LHCN-M2 (cell line): ENCODE measurements at places on chromosomes 7 and 10.

GRCh38 chr7:35355199-35355598, 101.3 kb upstream of the TBX20 start:
- DNase-seq, result no peak

DNA sequence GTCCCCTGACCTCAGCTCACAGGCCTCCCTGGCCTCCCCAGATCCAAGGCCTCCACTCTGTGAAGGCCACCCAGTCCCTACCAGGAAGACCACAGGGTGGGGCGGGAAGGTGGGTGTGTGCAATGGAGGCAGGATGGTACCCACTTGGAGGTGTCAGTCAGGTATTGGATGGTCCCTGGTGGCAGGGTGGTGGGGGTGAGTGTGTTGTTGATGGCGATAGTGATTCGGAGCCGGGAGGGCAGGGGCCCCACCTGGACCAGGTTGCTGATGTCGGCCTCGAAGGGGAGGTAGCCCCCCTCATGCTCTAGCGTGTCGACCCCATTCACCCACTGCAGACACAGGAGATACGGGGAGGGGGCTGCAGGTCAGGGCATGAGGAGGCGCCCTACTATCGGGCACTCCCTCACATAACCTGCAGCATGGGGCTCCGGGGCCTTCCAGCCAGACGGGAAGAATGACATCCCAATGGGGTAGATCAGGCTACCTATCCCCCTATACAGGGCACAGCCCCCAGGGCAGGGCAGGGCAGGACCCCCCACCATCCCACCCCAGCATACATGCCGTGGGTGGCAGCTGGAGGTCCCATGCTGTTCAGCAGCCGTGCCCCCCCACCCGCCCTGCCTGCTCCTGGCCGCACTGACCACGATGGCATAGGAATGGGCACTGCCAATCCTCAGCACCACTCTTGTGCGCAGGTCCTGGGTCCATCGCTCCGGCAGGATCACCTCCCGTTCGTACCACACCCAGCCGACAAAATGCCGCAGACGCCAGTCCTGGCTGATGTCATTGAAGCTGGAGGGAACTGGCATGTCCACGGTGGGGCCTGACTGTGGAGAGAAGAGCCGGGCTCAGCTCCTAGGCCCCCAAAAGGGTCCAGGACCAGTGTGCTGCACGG, 2.2 kb downstream of the GUSB start:
- no peak for DNase-seq

- no peak for DNase-seq
These were observed 545.7 kb downstream of the LRMDA start for GRCh38 chr10:75977139-75977538.

- peak; percentile 76 for DNase-seq
These were observed 53.6 kb downstream of the MKLN1 start for GRCh38 chr7:131381069-131381838.

GRCh38 chr7:36079446-36080025, 73.5 kb upstream of the EEPD1 start:
- DNase-seq, result no peak

GRCh38 chr10:71282323-71282680, 36.8 kb upstream of the SLC29A3 start:
- no peak for DNase-seq

DNA sequence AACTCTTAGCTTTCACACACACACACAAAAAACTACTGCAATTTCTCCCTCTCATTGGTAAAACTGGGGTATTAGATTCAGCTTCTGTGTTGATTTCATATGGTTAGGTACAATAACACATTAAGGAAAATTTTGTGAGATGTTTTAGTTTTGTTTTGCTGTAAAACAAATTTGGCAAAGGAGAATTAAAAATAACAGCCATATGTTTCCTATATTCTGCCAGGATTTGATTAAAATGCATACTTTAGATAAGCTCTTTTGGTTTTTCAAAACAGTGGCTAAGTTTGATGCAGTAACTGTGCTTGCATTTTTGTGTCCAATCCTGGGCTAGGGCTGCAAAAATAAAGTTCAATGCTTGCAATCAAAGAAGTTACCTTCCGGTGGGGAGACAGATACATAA, 126.3 kb downstream of the CALCR start:
- DNase-seq, result no peak

DNA sequence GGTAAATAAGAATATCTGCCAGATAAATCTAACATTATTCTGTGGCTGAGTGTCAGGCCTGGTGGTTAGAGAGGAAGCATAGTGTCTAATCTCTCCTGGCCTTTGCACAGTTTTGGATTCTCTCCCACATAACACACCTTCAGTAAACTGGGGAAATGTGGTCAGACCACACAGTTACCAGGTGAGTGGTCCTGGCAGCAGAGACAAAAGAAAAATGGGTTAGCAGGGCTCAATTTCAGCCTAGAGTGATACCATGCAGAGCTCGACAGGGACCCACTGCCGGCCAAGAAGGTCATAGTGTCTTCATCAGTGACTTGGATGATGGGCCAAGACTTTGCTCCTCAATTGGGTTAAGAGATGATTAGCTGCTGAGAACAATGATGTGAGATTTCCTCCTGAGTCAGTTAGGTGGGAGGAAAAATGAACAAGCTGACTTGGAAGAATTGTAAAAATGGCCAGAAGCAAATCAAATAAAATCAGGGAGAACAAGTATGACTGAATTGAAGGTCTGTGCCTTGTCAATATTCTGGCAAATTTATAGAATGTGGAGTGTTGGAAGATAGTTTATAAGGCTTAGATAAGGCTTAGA, 69.2 kb upstream of the EFCAB10 start:
- no peak for DNase-seq
